ENCODE measurements at places on chromosomes 12 and 14.

GRCh38 chr12:24398605-24399004, 449.1 kb upstream of the SOX5 start:
- no peak for DNase-seq

- no peak for DNase-seq
These were observed 259.7 kb downstream of the AACS start for GRCh38 chr12:125324861-125325490.

DNA sequence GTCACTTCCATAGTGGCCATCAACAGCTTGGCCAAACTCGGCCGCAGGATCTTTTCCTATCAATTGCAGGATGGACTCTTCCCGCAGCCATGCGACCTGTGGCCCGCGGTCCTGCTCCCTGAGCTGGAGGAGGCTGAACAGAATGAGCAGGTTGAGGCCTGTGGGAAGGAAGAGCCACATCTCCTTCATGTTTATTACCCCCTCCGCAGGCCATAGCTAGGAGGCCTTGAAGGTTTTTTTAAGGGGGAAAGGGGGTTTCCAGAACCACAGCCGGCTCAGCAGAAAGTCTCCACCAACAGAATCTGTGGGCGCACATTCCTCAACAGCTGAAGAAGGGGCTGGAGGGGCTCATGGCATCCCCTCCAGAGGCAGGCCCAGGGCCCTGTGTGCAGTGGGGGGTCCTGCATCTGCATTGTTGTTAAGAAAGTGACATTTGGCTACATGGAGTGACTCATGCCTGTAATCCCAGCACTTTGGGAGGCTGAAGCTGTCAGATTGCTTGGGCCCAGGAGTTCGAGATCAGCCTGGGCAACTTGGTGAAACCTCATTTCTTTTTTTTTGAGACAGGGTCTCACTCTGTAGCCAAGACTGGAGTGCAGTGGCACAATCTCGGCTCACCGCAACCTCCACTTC, 25.2 kb upstream of the PPP1R13B start:
- peak; percentile 26 for DNase-seq

DNA sequence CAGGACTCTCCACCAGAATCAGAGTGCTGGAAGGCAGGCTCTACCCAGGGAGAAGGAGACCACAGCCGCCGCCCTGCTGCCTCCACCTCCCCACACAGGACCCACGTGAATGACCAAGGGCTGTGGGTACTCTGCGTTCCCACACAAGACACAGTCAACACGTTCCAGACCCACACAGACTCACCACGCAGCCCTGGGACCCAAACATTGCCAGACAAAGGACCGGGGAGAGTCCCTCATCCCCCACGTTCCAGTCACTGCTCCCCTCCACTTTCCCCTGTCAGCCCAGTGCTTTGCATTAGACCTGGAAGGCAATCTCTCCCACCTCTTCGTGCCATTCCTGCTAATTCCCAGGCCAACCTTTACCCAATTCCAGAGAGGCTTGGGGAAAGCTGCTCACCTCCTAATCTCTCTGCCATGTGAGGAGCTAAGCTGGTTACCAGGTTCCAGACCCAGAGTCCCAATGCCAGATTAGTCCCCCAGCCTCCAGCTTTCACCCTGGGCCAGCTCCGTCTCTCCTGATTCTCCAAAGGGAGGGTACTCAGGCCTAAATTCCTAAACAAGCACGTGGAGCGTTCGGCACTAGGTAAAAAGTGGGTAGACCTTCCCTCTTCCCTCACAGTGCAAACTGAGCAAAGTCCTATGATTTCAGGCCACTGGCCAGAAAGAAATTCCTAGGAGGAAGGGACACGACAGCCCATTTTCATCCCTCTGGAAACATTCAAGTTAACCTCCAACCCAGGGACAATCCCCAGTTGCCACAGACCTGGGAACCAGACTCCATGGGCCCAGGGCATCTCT, 4.9 kb downstream of the SLC6A13 start:
- no peak for DNase-seq

DNA sequence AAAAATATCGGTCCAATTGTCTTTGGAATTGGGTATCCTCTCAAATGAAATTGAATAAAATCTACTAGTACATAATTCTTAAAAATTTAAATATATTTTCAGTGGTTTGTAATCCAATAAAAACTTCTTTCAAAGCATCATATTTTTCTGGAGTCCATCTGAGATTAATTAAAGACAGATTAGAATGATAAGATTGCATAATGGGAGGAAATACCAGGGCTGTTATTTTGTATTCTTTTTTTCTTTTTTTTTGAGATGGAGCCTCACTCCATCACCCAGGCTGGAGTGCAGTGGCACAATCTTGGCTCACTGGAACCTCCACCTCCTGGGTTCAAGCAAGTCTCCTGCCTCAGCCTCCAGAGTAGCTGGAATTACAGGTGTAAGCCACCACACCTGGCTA, 103.8 kb downstream of the TMTC3 start:
- DNase-seq: no peak

DNA sequence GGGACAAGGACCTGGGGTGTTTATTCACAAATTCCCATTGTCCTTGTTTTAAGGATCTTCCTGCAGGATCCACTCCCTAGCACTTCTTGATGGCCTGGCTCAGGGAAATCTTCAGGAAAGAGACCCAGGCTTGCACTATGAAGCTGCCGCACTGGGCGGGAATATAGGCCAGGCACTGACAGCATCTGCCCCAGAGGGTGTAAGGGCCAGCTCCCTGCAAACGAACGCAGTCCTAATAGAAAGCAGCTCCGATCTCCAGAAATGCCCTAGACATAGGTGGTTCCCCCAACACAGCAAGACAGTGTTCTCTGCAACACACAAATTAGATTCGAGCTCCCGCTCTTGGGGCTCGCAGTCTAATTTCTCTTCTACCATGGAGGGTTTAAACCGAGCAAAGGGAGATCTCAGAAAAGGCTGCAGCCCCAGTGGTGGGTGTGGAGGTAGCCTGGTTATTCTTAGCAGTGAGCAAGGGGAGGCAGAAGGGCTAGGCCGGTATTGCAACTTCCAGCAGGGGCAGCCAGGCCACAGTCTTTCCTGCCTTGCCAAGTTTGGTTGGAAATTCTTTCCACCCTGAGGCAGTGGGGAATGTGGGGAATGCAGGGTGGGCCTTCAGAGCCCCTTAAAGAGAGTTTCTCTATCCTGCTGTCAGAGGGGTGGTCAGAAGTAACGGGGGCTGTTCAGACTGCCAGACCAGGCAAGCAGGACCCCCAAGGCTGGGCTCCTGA, 16.1 kb upstream of the WSCD2 start:
- no peak for DNase-seq

- DNase-seq: no peak
These were observed 28.5 kb downstream of the GPRC5A start for GRCh38 chr12:12919666-12920435.

DNA sequence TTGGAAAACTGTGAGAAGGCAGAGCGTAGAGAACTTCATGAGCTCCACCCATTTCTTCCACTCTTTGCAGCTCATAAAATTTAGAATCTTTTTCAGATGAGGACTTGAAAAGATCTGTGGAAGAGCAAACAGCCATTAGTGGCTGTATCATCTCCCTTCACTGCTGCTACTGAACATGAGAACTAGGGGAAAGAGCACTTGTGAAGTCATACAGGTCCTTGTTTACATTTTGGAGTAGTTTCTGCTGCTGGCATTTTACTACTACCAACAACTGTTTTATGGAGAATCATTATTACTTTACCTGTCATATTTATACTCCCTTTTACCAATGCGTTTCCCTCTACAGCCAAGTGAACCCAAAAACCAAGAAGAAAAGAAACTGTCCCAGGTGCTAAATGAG, 41.0 kb downstream of the RPGRIP1 start:
- no peak for DNase-seq

DNA sequence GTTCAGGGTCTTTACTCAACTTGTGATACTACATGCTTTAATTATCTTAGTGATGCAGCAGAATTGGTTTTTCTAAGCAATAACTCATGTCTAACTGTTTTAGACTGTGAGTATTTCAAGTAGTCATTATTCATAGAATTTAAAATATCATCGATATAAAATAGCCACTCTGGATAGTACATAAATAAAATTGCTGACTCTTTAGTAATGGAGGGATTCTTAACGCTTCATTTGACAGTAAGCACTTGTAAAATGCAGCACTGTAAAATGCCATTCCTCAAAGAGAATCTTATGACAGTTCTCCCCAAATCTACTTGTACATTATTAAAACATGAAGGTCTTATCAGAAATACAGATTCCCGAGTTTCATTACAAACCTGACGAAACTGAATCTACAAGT, 262.8 kb upstream of the LRFN5 start:
- no peak for DNase-seq

- DNase-seq: peak; percentile 20
These were observed 79.9 kb downstream of the PHLDA1 start for GRCh38 chr12:75951399-75952278.

GRCh38 chr12:115102450-115102849, 418.5 kb upstream of the TBX3 start:
- no peak for DNase-seq

- no peak for DNase-seq
These were observed 108.4 kb downstream of the GPR135 start for GRCh38 chr14:59356767-59357166.

DNA sequence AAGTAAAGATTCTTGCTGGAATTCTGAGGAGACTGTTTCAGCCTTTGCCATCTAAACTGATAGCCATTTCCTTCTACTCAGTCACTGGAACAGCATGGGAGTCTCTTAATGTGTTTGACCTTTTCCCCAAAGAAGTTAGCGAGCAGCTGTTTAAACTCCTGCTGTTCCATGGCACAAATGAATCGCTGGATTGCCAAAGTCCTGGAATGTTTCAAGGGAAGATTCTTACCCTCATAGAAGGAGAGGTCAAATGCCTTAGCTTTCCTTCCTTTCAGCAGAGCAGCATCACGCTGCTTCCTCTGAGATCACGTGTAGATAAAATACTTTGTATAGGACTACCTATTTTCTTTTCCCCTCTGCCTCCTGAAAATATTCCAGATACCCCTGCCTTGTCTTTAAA, 10.5 kb upstream of the NR2C1 start:
- DNase-seq: no peak

GRCh38 chr14:50725761-50726160, 57.7 kb upstream of the SAV1 start:
- no peak for DNase-seq

- DNase-seq: peak; percentile 75
These were observed 1.1 kb upstream of the UBC start for GRCh38 chr12:124915239-124916236.

- no peak for DNase-seq
These were observed 284.2 kb upstream of the CAND1 start for GRCh38 chr12:66984962-66985361.

- peak; percentile 16 for DNase-seq
These were observed 519.9 kb downstream of the C12orf50 start for GRCh38 chr12:87509237-87509820.

GRCh38 chr14:69004731-69005431, 25.8 kb upstream of the ACTN1 start:
- no peak for DNase-seq

GRCh38 chr14:91068642-91069041, 8.2 kb upstream of the RPS6KA5 start:
- no peak for DNase-seq

GRCh38 chr12:21300632-21301031, 34.1 kb downstream of the SLCO1A2 start:
- no peak for DNase-seq

- no peak for DNase-seq
These were observed 133.3 kb upstream of the FSCB start for GRCh38 chr14:44640416-44640815.

- no peak for DNase-seq
These were observed 33.7 kb downstream of the PARP2 start for GRCh38 chr14:20377171-20377570.

DNA sequence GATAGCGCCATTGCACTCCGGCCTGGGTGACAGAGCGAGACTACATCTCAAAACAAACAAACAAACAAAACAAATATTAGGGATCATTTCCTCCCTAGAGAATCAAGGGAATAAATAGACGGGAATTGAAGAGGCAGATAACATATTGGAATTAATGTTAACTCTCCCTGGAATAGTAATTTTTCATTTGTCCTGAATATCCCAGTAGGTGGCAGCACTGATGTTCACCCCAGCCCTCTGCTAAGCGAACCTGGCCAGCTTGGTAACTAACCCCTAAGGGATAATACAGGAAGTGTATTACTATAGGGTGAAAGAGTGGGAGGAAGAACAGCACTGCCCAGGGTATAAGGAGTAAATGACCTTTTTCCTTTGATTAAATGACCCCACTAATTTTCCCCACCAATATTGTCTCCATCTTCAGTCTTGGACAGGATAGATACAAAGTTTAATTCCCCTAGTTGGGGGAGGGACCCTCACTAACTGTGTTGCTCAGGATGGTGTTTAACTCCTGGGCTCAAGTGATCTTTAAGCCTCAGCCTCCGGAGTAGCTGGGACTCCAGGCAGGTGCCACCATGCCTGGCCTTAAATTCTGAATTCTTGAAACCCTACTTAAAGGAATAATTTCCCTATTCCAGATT, 40.5 kb downstream of the SLC2A14 start:
- peak; percentile 84 for DNase-seq

- DNase-seq: no peak
These were observed 113.7 kb upstream of the KITLG start for GRCh38 chr12:88693837-88694445.

DNA sequence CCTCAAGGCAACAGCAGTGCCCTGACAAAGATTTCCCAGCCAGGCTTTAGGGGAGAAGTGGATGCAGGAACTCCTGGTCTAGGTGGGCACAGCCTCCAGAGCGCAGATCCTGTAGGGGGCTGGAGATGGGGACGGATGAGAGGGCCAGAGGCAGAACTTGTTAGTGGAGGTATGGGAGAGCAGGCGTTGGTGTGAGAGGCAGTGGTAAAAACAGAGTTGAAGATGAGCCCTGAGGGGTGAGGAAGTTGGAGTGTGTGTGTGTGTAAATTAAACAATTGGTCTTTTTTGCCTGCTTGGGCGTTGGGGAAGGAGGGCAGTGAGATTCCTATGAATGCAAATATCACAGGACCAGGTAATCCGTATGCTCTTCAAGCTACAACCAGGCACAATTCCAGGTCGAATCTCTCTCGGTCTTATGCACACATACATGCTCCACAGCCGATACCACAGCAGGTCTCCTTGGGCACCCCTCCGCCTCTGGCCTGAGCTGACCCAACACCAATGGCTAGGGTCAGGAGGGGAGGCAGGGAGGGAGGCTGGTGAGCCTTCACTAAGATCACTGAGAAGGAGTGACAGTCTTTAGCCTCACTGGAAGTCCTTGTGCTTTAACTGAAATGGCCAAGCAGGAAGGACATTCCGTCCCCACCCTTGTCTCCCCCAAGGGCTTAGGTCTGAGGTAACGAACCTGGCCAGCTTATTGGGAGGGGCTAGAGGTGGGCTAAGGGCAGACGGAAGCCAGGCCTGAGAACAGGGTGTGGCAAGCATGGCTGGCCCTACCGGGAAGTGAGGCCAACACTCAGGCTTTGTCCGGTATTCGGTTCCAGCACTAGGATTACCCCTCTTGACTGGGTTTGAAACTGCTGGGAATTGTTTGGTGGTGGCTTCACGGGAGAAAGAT, 1.5 kb upstream of the KRT7 start:
- DNase-seq: no peak

DNA sequence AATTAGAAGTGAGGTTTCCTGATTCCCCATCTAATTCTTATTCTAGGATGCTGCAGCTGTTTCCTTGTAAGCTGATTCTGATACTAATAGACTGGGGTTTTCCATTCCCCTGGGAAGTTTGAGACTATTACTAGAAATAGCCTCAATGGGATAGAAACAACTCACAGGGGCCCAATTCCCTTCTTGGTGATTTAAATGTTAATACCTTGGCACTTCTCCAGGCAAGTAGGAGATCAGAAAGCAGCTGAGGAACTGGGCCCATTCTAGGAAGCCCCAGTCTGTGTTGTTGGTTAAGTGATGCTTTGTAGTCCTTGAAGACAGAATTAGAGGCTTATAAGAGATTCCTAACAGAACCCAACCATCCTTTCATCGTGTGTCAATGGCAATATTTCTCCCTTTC, 407.0 kb upstream of the SEL1L start:
- no peak for DNase-seq

- no peak for DNase-seq
These were observed 20.6 kb downstream of the SBNO1 start for GRCh38 chr12:123344086-123344485.
